NCI-H69 (cell line): ENCODE measurements at places on chromosomes 5 and 9.

- peak; percentile 68 for DNase-seq
Observed at GRCh38 chr9:73199886-73200285, 48.2 kb downstream of the ANXA1 start.

GRCh38 chr5:134551901-134552300, 26.4 kb downstream of the JADE2 start:
- no peak for DNase-seq

DNA sequence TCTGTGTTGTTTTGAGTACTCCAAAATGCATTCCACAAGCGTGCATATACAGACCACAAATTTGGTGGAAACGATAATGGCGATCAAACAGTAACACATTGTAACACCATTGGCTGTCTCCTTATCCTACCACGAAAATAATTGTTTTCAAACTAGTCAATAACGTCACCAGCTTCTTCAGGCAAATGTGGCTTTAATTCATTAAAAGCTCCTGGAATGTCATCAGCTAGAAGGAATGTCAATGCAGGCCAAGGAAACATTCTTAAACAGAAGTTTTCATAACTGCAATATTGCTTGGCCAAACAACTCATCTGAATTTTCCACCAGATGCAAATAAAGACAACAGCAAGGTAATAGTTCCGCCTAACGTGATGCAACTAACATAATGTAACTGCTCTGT, 71.6 kb upstream of the XPA start:
- no peak for DNase-seq

GRCh38 chr9:118423021-118423420, 718.8 kb downstream of the TLR4 start:
- DNase-seq, result no peak

- no peak for DNase-seq
Observed at GRCh38 chr9:75869236-75869635, 21.2 kb upstream of the PCSK5 start.

DNA sequence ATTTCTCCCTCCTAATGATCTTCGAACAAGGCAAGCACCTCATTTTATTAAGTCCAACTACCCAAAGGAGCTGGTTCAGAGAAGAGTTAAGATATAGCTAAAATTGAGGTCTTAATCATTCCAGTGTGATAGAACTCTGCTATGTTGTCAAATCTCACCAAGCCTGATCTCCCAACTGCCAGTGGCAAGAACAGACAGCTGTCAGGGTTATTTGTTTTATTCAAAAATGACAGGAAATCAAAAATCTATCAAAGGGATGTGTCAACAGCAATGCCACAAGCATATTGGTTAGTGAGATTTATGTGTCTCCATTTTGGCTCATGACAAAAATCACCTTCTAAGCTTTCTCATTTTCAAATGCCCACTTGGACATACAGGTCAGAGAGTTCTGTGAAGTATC, 74.5 kb downstream of the PRELID2 start:
- DNase-seq, result no peak

GRCh38 chr5:125713109-125713805, 710.0 kb upstream of the GRAMD2B start:
- no peak for DNase-seq

DNA sequence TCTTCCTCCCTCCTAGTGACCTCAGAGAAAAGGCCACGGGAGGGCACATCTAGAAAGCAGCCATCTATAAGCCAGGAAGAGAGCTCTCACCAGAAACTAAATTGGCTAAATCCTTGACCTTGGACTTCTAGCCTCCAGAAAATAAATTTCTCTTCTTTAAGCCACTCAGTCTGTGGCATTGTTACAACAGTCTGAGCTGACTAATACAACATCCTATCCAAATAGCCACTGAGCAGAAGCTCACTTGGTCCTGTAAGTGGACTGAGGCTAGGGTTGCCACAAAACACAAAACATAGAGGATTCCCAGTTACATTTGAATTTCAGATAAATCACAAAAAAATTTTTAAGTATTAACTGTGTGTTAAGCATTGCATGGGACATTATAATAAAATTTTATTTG, 383.4 kb downstream of the MLLT3 start:
- DNase-seq, result no peak

DNA sequence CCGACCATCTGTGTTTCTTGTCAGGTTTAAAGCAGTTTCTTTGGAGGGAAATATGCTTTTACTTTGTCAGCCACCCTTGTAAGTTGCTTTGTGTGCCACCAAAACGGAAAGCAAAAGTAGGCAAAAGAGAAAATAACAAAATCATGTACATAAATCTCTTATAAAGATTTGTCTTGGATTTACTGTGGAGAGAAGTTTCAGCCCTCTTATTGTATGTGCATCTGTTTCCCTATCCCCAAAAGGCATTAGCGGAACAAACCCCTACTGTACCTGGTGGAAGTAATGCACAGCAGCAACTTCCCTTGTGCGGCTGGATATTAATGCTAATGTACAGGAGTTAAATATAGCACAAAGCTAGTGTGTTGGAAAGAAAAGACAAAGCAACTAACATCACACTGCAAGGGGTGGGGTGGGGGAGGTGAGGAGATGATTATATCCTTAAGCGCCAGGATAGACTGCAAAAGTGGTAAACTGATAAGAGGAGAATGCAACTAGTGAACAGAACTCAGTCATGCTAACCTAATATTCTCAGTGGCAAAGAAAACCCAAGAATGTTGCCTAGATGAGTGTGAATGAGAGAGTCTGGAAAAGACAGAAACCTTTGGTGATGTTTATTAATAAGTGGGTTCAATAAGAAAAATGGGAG, 396.5 kb upstream of the MEF2C start:
- DNase-seq, result no peak

DNA sequence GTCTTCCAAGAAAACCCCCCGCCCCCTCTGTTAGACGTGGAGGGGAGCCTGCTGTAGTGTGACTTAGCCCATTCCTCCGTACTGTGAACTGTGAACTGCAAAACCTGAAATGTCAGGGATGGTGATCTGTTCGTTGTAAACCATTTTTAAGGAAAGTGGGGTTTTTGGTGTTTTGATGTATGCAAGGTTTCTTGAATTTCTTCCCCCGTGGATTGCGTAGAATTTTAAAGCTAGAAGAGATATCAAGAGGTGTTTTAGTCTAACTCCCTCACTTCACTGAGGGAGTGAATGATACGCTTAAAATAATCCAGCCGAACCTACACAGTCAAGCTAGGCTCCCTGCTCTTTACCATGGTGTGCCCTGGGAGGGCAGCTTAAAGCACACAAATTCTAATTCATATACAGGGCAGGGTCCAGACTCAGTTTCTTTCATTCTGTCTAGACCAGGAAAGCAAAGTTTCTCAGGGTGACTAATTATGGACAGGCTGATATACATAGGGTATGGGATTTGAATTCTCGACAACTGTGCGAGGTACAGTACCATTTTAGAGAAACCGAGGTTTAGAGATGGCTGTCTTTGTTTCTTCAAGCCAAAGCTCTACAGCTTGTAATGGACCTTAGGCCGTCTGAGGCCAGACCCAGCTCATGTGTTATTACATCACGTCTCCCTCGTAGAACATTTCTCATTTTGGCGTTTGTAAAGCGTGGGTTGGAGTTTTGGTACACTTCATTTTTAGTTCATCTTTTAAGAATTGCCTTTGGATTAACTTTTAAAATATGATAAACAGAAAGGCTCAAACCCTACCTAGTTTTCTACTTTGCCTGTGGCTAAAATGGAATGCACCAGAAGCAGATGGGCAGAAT, 2.7 kb downstream of the PTGER4 start:
- DNase-seq, result no peak

GRCh38 chr5:147317978-147318684, 83.3 kb downstream of the STK32A start:
- no peak for DNase-seq

DNA sequence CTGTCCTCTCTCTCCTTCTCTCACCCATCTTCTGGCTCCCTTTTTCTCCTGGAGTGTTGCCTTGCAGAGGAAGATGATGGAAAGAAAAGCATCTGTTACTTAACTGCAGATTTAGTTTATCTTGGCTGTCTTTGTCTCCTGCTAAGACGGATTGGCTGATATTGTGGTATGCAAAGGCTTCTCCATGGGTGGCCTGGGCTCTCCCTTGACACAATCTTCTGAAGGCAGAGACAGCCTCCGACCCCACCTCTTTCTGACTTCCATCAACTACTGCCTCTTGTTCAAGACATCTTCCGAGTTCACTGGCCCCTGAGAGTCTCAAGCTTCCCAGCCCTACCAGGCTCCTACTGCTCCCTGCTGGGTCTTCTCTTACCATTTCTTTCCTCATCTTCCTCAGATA, 403.7 kb downstream of the LRRC70 start:
- DNase-seq, result no peak

GRCh38 chr9:38026840-38027527, 42.0 kb downstream of the SHB start:
- DNase-seq, result peak; percentile 92

GRCh38 chr5:52554293-52554692, 233.4 kb upstream of the ITGA1 start:
- DNase-seq, result no peak

GRCh38 chr9:114156657-114157421, 1.5 kb downstream of the COL27A1 start:
- DNase-seq, result peak; percentile 43

- no peak for DNase-seq
Observed at GRCh38 chr5:5752844-5753243, 330.4 kb downstream of the ICE1 start.

GRCh38 chr5:53399926-53400697, 80.3 kb upstream of the FST start:
- DNase-seq, result no peak

- no peak for DNase-seq
Observed at GRCh38 chr9:76642074-76642473, 122.2 kb upstream of the PCA3 start.

DNA sequence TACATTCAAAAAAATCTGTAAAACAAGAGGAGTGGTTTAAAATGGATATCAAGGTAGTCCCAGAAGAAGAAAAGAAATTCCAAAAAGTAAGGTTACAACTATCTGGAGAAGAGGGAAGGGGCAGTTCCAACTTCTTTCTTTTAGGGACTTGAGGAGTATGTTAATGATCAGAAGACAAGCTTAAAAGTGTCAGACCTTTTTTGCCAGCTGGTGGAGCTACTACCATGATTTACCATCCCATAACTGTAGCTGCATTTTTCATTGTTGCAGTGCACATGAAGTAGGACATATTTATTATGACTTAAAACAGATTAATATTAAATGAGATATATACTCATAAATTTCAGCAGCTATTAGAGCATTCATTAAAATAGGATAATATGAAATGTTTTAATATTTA, 158.5 kb upstream of the RGS7BP start:
- peak; percentile 52 for DNase-seq
